ENCODE measurements at places on chromosomes 16 and 17.

GRCh38 chr16:85955566-85955965 is 56.6 kb downstream of the IRF8 start:
- no peak for DNase-seq

DNA sequence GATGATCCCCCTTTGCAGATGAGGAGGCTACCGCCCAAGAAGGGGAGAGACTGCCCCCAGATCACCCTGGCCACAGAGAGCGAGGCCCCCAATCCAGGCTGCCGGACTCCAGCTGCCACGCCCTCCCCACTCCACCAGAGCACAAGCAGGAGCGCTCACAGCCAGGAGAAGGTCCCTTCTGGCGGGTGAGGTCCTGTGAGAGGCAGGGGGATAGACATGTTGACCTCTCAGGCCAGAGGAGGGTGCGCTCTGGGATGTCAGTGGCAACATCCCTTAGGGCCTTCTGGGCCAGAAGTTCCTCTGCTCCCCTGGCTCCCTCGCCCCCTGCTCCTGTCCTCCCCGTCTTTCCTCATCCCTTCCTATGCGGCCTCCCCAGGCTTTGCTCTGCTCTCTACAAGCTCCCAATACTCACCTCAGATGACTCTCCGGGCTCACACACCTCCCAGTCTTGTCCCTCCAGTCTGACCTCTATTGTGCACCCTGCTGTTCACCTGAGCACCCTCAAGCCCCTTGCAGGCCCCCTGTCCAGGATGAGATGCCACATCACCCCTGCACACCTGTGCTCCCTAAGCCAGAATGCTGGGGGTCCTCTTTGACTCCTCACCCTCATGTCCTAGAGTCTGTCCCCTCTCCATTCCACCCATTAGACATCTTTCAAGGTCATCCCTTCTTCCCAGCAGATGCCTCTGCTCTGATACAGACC is 5.0 kb upstream of the NXPH3 start:
- DNase-seq, result no peak

DNA sequence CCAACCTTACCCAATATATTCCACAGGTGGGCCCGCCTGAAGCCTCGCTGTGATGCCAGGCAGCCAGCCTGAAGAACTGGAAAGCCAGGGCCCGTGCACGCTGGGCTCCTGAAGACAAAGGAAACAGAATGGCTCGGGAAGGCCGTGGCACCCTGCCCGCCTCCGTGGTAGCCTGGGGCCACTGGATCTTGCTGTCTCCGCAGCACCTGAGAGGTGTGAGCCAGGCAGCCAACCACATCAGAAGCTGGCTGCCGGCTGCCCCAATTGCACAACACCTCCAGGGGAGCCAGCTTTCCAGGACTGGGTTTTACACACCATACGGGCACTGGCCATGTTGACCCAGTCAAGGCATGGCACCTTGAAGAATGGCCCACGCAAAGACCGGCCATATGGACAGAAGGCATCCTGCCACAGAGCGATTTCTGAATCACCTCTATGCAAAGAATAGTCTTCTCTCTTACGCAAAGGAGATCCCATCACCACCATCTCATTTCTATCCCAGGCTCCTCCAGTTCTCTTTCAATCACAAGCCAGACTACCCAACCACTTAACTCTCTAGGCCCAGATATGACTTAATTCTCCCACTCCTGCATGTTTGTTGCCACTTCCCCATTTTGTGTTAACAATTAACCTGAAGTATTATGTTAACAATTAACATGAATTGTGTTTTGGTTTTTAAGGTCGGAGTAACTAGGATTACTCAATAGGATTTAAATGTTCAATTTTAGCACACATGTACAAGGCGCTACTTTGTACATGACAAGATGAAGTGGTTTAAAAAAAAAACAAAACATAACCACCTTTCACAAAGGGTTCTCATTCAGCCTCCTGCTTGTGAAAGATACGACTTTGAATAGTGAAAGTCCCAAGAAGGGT is 32.1 kb downstream of the ZFHX3 start:
- no peak for DNase-seq

DNA sequence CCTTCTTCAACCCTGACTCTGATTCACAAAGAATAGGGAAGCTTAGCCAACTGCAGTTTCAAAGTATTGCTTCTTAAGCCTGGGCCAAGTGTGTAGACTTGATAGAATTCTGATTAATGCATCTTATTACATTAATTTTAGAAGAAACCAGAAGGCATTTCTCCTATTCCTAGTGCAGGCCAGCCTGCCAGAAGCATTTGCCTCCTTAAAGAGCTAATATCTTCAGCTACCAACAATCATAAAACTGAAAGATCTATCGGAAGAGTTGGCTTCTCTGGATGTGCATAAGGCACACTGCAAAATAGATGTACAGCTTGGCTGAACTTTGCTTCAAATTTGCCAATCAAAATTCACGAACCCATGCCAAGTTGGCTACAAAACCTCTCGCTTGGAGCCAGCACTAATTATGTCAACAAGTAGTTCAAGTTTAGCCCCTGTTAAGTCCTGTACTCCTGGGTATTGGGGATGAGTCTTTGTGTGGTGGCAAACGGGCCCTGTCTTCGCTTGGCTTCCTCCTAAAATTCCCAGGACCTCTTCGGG is 717.8 kb downstream of the WWOX start:
- DNase-seq, result no peak
